ENCODE measurements at places on chromosomes 7 and 10.

GRCh38 chr7:13159467-13160184 is 472.2 kb downstream of the ARL4A start:
- DNase-seq, result no peak

DNA sequence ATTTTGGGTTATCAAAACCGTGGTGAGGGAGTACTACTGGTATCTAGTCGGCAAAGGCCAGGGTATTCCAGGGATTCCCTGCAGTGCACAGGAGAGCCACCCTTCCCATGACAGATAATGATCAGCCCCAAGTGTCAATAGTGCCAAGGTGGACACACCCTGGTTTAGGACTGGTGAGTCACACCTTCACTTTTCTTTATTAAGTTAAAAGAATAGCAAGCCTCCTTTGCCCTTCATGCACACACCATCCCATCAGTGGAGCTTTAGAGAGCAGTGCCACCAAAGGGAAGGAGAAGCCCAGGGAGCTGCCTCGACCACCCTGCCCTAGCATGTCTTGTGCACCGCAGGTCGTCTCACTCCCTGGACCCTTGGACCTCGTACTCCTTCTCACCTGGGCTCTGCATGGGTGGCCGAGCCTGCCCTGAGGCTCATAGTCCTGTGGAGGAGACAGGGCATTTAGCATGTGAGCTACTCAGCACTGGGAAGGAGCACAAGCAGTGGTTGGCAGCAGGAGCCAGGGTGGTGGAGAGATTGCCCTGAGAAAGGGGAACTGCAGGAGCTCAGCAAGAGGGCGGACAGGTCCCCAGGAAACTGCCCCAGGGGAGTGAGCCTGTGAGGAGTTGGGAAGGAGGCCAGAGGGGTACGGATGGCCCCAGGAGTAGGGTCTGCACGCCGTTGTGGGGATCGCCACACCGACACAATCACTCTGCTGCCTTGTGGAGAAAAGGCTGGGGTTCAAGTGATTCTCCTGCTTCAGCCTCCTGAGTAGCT is 17.4 kb downstream of the UBE2D4 start:
- DNase-seq, result no peak

DNA sequence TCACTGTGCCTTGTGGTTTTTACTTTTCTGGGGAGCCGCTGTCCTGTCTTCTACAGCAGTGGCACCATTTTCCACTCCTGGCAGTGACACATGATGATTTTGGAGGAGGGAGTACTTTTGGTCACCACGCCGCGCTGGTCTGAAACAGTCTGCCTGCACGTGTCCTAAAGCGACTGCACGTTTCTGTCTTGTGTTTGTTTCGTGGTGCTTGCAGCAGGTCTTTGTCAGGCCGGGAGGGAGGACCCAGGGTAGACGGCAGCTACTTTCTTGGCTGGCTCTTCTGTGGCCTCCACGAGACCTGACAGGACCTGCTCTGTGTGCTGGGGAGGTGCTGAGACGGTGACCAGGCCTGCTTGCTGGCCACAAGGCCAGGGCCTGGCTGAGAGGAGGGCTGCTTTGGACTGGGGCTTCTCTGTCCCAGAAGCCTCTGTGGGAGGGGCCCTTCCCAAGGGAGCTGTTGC is 82.0 kb downstream of the GLRX3 start:
- DNase-seq, result no peak

DNA sequence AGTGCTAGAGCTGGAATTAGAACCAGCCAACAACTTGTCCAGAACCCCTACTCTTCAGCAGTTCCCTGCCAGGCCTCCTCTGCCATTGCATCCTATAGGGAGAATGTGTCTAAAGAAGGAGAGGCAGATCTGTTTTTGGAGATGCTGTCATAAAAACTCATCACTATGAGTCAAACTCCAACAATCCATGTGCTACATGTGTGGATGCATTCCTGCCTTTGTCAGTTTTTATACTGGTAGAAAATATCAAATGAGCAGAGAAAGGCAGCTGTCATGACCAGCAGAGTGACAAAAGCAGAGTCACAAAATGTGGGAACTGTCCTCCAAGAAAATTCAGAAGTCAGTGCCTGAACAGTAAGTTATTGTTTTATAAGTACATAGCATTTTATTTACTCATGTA is 93.0 kb downstream of the ABLIM1 start:
- no peak for DNase-seq

- DNase-seq, result peak; percentile 4
Observed at GRCh38 chr7:49398746-49399145, 374.7 kb upstream of the VWC2 start.

- DNase-seq, result no peak
Observed at GRCh38 chr7:42650701-42651100, 261.2 kb downstream of the C7orf25 start.

GRCh38 chr10:129961157-129961701 is 2.8 kb downstream of the EBF3 start:
- DNase-seq, result peak; percentile 20

- no peak for DNase-seq
Observed at GRCh38 chr7:79923953-79924352, 210.7 kb upstream of the GNAI1 start.

DNA sequence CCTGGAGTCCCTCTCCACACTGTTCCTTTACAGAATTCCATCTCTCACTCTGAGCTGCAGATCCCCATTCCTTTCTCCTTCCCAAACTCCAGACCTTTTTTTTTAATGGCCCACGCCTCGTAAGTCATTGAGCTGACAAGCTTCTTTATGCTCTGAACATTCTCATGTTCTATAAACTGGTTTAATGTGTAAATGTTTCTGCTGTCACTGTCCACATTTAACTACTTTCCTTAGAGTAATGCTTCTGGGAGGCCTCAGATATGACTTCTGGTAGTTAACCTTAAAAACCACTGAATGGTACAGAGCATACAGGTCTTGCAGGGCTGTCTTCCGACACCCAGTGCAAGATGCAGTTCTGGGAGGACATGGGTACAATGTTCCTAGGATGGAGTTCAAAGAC is 71.1 kb upstream of the CAMK2B start:
- DNase-seq, result no peak

DNA sequence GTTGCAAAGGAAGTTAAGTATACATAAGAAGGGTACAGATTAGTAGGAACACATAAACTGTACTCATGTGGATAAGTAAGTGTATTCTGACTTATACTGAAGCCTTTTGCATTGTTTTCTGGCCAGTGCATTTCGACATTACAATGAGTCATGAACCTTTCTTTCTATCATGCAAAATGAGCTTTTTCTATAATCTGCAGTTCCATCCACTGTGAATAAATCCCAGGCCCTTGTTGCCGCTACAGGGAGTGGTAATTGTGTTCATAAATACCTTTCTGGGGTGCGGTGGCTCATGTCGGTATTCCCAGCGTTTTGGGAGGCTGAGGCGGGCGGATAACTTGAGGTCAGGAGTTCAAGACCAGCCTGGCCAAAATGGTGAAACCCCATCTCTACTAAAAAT is 858.3 kb downstream of the GRM8 start:
- DNase-seq, result no peak

DNA sequence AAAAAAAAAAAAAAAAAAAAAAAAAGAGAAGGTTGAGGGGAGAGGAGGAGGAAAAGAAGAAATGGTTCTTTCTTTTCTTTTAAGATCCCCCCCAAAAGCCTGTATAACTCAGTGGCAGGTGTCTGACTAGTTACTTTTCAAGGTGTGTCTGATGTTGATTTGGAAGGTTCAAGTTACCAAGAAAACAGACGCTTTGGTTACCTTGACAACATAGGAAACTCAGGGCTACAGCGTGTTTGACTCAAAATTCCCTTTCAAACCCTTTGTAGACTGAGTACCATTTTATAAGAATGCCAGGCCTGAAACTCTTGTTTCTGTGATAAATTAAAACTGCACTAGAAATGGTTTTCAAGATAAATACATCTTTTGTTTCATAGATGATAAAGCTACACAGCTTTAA is 286.8 kb downstream of the SKIDA1 start:
- DNase-seq, result no peak

GRCh38 chr10:101244321-101245050 is 15.2 kb upstream of the LBX1 start:
- peak; percentile 93 for DNase-seq

GRCh38 chr7:154242709-154243108 is 190.5 kb downstream of the DPP6 start:
- DNase-seq, result no peak

DNA sequence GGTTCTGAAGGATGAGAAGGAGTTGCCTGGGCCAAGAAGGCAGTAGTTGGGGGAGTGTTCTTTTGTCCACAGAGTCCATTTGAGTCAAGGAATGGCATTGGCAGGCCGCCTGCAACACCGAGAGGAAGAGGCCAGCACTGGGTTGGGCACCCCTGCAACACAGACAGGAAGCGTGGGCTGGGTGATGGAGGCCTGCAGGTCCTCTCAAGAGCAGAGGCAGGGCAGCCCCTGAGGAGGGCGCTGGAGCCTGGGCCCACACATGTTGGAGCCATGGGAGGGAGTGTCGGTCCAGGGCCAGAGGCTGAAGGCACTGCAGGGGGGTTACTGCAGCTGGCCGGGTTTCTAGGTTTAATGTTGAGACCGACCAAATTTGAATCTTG is 137.3 kb downstream of the PTPN20 start:
- peak; percentile 56 for DNase-seq

- peak; percentile 75 for DNase-seq
Observed at GRCh38 chr10:74244097-74244685, 93.2 kb downstream of the ADK start.

GRCh38 chr10:70669732-70670317 is 2.5 kb upstream of the ADAMTS14 start:
- no peak for DNase-seq

GRCh38 chr10:75115137-75115536 is 3.7 kb downstream of the SAMD8 start:
- DNase-seq, result peak; percentile 19

DNA sequence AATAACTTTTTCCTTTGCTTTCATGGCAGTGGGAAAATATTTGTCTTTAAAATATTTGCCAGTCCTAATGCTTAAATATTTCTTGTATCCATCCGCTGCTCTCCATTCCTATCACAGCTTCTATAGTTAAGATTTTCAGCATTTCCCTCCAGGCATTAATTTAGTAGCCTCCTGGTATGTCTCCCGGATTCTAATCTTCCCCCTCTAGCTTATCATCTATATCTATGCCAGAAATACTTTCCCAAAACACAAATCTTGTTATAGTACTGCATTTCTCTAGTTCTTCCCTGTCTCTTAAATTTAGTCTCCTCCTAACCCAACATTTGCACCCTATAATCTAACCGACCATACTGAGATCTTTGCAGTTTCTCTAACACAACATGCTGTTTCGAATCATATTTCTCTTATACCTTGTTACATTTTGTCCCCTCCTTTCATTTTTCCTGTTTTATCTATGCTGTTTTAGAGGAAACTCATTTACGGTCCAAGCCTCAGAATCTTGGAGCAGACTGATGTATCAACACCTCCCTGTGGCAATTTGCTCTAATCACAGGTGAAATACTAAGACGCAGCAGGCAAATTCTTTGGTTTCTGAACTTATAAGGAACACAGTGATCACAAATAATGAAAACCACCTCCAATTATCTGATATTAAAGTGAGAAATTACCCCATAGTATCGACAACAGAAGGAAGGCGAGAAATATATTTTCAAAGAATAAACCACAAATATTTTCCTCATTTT is 10.3 kb downstream of the CNTNAP2 start:
- DNase-seq, result no peak

DNA sequence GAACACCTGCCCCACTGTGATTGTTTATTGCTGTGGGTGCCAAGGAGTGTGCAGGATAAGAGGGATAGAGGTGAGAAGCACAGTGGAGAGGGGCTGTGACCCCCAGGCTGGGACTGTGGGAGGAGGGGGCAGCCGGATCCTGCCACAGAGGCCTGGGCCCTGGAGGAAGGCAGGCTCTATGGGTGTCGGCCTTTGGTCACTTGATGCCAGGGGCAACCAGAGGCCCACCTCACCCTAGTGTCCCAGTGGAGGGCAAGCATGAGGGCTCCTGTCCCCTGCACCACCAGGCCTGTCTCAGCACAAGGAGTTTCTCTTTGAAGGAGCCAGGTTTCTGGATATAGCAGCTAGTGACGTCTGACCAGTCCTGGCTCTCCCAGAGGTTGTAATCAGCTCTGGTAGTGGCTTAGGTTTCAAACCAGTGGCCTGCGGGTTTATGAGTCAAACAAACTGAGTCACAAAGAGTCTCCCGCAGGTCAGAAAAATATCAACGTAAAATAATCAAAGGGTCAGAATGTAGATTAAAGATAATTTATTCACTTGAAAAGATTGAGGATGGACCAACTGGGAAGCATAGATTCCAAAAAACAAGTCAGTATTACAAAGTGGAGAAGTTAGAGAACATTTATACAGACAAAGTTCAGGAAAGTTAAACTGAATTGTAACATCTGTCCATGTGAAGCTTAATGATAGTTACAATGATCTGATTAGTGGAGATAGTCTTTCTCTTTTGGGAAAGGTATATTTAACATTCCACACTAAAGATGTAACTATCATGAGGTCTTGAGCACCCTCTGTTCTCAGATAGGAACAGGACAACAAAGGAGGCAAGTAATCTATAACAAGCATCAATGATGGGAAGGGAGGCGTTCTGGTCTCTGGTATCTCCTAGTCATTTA is 37.2 kb upstream of the ZNF488 start:
- DNase-seq, result no peak

DNA sequence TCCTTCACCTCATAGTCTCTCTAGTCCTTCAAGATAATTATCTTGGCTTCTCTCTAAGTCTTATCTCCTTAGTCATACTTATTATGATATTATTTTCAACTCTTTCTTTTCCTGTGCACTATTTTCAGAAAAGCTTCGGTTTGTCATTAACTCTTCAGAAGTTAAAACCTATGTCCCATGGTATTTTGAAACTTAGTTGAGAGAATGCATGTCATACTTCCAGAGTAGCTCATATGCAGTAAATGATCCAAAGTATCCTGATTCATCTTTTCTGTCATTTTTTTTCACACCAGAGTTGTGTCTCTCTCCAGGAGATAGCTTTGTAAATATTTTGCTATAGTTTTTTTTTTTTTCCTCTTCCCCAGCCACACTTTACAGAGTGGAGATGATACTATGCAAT is 1008.6 kb downstream of the NRG3 start:
- DNase-seq, result no peak

GRCh38 chr7:155916926-155917655 is 104.8 kb upstream of the SHH start:
- DNase-seq, result no peak

- DNase-seq, result no peak
Observed at GRCh38 chr7:111137296-111138192, 46.6 kb downstream of the LRRN3 start.

Data from lung (tissue), 17 donors.